ENCODE measurements at places on chromosomes 1 and 21.

GRCh38 chr1:52364235-52364839, 1.7 kb downstream of the CC2D1B start:
- DNase-seq, result no peak

DNA sequence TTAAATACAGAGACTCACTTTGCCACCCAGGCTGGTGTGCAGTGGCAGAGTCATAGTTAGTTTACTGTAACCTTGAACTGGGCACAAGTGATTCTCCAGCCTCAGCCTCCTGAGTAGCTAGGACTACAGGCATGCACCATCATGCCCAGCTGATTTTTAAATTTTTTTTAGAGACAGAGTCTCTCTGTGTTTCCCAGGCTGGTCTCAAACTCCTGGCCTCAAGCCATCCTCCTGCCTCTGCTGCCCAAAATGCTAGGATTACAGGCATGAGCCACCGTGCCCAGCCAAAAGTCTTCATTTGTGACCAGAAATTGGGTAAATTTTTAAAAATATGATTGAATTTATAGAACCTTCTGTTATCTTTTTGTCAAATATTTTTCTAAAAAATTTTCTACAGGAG, 17.9 kb upstream of the TARS2 start:
- DNase-seq, result no peak

DNA sequence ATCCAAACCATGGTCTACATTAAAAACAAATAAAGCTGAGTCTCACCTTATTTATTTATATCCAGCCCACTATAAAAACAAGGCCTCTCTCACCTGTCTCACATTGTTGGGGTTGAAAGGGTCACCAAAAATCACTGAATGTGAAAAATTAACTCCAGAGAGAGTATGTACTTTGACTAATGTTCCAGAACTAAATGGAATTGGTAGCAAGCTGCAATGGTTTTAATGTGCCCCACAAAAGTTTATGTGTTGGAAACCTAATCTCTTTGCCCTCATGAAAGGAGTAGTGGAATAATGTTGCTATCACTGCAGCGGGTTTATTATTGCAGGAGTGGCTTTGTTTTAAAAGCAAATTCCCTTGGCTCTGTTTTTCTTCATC, 230.3 kb downstream of the LTN1 start:
- no peak for DNase-seq

DNA sequence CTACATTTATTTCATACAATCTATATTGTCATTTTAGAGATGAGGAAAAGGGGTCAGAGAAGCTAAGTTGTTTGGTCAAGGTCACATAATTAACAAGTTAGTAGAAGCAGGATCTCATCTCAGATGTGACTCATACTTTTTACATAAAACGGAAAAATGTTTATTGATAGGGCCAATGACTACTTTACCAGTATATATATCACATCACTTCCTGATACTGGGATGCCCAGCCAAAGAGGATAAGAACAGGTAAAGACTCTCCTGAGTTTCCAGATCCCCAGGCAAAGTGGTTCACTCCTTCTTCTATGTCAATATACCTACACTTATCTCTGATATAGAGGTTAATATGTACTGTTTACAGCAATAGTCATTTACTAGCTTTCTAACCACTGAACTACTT, 21.0 kb downstream of the YIPF1 start:
- no peak for DNase-seq

GRCh38 chr1:168321945-168322344, 41.3 kb downstream of the TBX19 start:
- no peak for DNase-seq

All from NCI-H187 treated with DMSO at 0.1 percent for 48 hours (cell line).